SK-N-SH (cell line): ENCODE measurements at places on chromosomes 6 and 20.
A peak's percentile ranks its signal among the peaks of the same experiment; 100 is the strongest.

DNA sequence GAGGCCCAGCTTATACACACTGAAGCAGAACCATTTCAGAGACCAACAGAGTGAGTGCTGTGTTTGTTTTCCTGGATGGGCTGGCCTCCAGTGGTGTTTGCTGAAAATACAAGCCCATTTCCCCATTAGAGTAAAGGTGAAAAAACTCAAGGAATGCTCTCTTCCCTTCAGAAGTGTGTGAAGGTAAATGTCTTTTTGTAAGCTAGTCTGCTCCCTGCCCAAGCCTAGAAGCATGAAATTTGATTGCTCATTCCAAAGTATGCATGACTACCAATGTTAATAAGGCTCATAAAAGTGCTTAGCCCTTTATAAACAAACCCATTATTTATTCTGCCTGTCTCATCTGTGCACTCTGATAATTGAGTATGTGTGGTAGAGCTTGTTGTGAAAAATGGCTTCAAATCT is 59.1 kb downstream of the ADGRF1 start:
- no peak for DNase-seq

GRCh38 chr20:37285664-37286374 is 3.6 kb upstream of the MANBAL start:
- DNase-seq, result no peak

DNA sequence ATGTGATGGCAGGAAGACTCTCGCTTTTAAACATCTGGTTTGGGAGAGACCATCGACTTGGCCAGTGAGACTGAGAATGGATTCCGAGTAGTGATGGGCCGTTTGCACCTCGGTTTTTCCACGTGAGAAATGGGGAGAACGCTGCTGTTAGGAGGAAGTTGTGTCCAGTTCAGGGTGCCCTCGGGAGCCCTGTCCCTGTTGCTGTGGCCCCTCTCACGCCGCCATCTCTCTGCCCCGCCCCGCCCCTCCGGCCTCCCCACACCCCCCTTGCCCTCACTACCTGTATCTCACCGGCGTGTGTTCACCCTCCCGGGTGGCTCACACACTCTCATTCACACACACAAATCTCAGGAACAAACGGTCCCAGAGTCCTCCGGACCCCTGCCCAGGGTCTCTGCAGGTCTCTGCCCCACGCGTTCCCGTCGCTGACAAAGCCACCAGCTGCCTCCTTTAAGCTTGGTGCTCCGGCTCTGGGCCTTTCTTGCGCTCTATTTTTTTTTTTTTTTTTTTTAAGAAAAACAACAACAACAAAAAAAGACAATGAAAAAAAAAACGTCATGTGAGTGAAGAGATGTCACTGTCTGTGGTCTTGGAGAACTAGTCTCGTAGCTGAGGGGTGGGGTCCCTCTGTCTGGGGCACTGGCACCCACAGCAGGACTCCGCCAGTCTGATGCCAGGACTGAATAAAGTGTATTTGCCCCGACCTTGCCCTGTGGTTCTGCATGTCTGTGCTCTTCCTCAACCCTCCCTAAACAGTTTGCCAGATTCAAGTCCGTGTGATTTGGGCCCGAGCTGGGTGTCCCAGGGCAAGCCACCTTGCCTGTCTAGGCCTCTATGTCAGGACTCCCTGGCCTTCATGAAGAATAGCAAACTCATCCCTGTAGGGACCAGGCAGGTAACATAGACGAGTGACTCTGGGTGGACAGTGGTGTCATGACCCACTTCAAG is 2.9 kb downstream of the SOX12 start:
- no peak for DNase-seq

GRCh38 chr6:157518397-157519250 is 137.6 kb downstream of the ZDHHC14 start:
- no peak for DNase-seq

- no peak for DNase-seq
Measured at GRCh38 chr20:44850272-44850671, 35.2 kb upstream of the YWHAB start.

GRCh38 chr6:56046576-56046975 is 171.2 kb upstream of the BMP5 start:
- no peak for DNase-seq

GRCh38 chr6:79671600-79672266 is 40.6 kb downstream of the SH3BGRL2 start:
- no peak for DNase-seq

DNA sequence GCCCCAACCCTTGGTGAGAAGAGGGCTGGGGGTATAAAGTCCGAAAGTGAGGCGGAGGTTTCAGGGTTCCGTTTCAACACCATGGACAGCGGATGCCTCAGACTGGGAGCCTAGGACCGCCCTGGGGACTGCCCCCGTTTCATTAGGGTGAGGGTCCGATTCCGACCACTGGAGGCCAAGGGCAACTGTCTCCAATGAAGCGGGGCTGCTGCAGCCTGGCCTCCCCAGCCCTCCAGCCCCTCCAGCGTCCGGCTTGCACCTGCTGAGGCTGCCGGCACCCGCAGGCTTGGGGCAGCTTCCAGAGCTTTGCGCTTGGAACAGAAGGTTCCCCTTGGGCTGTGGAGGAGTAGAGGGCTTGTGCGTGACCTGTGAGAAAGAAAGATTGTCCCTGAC is 39.9 kb downstream of the YTHDF1 start:
- no peak for DNase-seq

DNA sequence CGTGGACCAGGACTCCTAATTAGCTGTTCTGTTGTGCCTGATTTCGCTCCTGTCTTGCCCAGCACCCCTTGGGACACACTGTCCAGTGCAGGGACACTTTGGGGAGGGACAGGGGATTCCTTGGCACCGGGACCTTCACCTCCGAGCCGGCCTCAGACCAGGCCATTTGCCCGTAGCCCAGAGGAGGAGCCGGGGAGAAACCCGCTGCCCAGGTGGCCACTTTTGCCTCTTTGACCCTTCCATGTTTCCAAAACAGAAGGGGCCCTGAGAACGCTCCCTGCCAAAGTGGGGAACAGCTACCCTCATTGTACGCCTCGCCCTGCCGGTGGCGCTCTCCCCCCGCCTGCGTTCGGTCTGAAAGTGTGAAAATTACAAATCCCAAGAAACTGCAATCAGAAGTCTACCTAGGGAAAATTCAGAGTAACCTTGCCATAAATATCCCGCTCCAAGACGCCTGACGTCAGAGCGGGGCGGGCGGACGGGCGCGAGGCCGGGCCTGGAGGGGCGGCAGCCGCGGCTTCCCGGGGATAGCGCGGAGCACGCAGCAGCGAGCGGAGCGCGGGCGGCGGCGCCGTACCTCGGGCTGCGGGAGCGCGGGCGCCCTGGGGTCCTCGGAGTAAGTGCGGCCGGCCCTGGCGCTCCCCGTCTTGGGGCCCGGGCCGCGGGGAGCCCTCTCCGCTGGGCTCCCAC is at the start of gene DAAM2:
Gene DAAM2, plus strand, starts transcription at position 527 of the 690 bp plus-strand sequence. CDS start 63,927 bp downstream, outside the sequence.
- DNase-seq, result peak; percentile 81

GRCh38 chr6:14722001-14722562 is 523.8 kb upstream of the JARID2 start:
- no peak for DNase-seq

DNA sequence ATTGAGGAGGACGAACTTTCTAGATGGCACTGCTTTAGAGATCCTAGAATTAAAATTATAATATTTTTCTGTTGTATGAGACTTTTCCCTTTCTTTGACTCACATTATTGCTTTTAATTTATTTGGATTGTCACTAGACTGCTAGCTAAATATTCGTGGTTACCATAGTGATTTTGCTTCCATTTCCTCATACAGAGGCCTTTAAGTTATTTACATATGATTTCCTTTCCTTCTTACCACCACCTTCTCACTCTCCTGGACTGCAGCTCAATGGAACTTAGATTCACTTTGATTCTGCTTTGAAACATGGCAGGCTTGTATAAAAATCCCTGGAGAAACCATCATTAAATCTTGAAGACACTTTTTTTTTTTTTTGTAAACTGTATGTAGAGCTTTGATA is 222.9 kb downstream of the LAMA2 start:
- no peak for DNase-seq

DNA sequence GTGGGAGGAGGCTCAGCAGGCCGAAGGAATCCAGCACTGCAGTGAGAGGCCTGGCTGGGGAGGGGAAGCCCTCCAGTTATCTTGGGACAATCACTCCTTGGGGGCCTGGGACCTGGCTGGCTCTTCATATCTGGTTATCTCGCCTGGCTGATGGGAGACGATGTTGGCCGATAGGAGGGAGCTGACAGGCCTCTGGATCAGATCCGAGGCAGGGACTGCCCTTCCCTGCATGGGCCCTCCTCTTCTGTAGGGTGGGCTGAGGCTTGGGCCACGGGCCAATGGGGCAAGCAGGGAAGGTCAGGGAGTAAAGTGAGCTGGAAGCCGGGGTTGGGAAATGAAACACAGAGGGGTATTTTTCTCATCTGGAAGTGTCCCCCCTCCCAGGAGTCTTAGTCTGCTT is 25.2 kb downstream of the MANBAL start:
- DNase-seq, result peak; percentile 78

- DNase-seq, result no peak
Measured at GRCh38 chr20:2065099-2065498, 36.5 kb upstream of the STK35 start.

GRCh38 chr6:114240796-114241195 is 102.0 kb downstream of the HS3ST5 start:
- no peak for DNase-seq

DNA sequence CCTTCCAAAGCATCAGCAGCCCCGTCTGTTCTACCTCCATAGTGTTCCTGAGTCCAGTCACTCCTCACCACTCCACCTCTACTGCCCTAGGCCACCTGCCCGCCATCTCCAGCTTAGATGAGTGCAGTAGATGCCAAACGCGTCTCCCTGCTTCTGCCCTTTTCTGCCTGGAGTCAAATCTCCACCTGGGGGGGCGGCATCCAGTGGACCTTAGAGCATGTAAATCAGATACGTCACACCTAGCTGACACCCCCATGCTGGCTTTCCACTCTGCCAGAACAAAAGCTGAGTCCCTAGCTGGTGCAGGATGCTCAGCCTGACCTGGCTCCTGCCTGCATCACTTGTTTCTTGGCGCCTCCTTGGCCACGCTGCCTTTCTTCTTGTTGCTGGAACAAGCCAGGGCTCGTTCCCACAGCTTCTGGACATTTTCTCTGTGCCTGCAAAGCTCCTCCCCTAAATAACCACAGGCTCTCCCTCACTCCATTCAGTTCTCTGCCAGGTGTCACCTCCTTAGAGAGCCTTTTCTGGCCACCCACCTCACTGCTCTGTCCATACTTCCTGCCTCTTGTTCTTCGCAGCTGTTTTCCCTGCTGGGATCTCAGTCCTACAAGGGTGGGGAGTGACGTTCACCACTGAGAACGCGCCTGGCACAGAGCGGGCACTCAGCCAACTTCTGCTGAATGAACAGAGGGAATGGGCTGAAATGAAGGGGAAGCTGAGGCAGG is 5.8 kb downstream of the DDR1 start:
- DNase-seq, result peak; percentile 32

DNA sequence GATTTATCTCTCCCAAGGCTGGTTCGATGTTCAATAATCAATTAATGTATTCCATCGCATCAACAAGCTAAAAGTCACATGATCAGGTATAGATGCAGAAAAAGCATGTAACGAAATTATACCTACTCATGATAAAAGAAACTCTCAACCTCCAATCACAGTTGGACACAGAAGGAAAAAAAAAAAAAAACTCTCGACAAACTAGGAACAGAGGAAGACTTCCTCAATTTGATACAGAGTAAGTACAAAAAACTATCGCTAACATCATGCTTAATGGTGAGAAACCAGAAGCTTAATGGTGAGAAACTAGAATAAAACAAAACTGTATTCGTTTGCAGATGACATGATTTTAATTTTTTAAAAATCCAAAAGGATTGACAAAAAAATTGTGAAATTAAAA is 62.0 kb upstream of the SMIM29 start:
- DNase-seq, result no peak

DNA sequence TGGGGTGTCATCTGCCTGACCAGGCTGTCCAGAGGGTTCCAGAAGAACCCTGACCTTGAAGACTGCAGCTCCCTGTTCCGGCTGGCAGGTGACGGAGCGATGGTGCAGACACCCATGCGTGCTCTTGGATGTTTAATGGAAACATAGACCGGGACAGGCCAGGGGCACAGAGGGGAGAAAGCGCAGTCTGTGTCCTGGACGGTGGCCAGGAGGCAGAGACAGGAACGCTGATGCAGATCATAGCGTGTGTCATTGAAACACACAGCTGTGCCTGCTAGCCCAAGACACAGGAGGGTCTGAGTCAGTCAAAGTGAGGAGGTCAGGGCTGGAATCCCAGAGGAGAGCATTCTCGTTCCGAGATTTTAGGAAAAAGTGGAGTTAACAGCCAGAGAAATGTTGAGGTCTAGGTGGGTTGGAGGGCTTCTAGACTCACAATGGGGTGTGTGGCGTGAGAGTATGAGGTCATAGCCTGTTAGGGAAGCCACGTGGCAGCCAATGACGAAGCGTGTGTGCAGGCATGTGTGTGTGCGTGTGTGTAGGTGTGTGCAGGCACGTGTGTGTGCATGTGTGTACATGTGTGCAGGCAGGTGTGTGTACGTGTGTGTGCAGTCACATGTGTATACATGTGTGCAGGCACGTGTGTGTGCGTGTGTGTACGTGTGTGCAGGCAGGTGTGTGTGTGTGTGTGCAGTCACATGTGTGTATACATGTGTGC is 167.0 kb downstream of the ERMARD start:
- peak; percentile 71 for DNase-seq

DNA sequence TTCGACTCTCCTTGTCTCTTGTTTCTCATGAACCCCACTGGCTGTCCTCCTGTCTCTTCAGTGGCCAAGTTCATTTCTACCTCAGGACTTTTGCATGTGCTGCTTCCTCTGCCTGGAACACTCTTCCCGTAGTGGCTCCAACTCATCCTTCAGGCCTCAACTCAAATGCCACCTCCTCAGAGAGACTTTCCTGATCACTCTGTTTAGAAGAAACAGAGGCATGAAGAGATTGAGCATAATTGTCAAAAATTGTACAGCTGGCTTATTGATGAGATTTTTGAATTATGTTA is 17.5 kb upstream of the SLC9A8 start:
- DNase-seq, result no peak

GRCh38 chr6:168309183-168309582 is 10.4 kb downstream of the DACT2 start:
- DNase-seq, result no peak

DNA sequence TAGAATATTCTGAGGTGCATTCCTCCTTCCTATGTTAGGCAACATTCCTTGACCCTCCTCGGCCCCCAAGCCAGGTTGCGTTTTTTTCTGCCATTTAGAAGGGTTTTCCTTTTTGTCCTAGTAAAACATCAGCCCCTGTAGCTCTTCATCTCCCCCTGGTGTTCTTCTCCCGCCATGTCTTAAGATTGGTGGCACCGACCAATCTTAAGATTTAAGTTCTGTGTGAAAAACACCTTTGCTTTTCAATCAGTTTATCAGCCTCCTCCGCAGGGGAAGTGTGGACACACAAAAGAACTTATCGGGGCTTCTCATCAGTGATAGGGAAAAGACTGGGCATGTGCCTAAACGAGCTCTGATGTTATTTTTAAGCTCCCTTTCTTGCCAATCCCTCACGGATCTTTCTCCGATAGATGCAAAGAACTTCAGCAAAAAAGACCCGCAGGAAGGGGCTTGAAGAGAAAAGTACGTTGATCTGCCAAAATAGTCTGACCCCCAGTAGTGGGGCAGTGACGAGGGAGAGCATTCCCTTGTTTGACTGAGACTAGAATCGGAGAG is 719 bp upstream of the EDN1 start:
- peak; percentile 75 for DNase-seq
